ENCODE measurements at places on chromosomes 1 and 21.

GRCh38 chr1:235929216-235929615 is 62.5 kb upstream of the LYST start:
- no peak for DNase-seq

DNA sequence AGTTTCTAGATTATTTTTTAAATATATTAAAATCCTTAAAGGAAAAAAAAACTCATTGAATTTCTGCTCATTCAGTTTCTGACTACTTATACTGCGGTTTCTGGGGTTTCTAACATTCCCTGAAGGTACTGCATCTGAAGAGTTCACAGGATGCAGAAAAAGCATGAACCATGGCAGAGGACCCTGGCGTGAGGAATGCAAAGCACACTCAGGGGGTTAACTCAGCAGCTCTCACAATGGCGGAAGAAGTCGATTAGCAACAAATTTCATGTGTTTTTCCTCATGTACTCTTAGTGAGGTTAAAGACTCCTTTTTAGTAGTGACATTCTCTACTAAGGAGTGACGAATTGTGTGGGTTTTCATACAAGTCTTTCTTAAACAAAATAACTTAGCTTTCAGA is 975.6 kb downstream of the NCAM2 start:
- DNase-seq = peak; percentile 44

GRCh38 chr1:40922969-40923368 is 56.5 kb upstream of the CTPS1 start:
- no peak for DNase-seq

GRCh38 chr1:208247696-208248095 is 3.5 kb upstream of the PLXNA2 start:
- no peak for DNase-seq

GRCh38 chr1:118862755-118863154 is 125.4 kb downstream of the TBX15 start:
- DNase-seq = no peak

All from choroid plexus epithelial cell (primary cell).